ENCODE measurements at places on chromosomes 16 and 17.

GRCh38 chr16:81551151-81551808, 106.7 kb downstream of the CMIP start:
- DNase-seq: no peak

DNA sequence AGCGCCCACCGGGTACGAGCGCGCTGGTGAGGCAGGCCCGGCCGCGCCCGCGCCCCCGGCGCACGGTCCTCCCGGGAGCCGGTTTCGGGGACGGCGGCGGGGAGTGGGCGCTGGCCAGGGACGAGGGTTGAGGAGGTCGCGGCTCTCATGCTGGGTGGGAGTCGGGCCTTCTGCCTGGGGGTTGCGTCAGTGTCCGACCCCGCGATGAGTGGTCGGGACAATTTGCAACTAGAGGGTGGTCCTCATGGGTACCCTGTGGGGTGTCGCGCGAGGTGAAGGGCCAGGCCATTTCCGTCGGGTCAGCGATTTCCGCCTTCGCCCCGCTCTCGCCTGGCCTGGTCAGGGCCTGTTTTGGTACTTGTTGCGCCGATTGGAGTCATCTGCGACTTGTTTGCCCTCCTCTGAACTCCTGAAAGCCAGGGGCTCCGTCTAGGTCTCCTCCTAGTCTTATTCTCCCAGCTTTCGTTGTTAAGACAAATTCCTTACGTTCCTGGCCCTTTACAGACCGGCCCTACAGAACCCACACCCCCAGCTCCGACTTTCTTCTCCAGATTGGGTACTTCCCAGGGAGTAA, 14.9 kb downstream of the NAA60 start:
- no peak for DNase-seq

DNA sequence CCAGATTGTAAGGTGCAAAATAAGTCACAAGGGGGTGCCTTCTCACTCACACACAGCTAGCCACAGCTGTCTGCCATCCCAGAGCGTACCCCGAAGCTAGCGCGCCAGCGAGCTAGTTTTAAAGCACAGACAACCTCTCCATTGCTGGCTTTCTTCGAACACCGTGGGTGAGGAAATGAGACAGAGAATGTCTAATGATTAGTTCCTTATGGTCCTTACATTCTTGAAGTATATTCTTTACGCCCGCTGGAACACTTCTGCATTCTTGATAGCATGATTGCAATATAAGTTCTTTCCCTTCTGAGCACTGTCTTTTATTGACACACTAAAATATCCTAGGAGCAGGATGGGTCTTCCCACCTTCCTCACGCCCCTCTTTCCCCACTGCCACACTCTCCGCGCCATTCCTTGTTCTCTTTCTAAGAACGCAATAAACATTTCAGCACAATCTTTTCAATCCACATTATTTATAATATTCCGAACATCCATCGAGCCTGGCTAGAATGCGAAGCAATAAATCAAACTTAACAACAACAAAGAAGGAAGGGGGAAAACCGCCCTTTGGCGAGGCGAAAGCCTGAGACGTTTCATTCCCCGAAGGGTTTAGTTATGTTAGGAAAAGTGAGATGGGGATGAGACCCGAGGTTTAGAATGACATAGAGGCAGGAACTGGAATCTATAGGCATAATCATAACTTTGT, 251.3 kb downstream of the NTN1 start:
- no peak for DNase-seq

- DNase-seq: no peak
These were observed 502.4 kb upstream of the CDH11 start for GRCh38 chr16:65624229-65624628.

GRCh38 chr17:75240394-75241142, 20.8 kb downstream of the GGA3 start:
- peak; percentile 26 for DNase-seq

GRCh38 chr17:72077326-72077960, 43.4 kb upstream of the SOX9 start:
- DNase-seq: no peak

DNA sequence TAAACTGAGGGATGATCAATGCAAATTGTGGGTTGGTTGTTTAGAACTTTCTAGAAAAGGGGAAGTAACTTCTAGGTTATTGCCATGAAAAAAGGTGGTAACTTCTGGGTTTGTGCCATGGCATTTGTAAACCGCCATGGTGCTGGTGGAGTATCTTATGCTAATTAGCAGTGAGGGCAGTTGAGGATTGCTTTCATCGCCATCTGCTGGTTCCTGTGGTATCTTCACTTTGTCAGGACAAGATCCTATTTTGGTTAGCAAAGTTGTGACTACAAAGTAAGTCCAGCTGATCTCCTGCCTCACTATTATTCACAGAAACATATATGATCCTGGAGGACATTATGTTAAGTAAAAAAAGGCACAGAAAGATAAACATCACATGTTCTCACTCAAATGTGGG, 1332.3 kb downstream of the CDH11 start:
- no peak for DNase-seq

GRCh38 chr16:21937336-21937829, 15.8 kb upstream of the UQCRC2 start:
- DNase-seq: no peak

- DNase-seq: no peak
These were observed 244.9 kb downstream of the RBFOX1 start for GRCh38 chr16:7577588-7577987.

- DNase-seq: no peak
These were observed 1.0 kb downstream of the ORAI3 start for GRCh38 chr16:30949650-30950515.

DNA sequence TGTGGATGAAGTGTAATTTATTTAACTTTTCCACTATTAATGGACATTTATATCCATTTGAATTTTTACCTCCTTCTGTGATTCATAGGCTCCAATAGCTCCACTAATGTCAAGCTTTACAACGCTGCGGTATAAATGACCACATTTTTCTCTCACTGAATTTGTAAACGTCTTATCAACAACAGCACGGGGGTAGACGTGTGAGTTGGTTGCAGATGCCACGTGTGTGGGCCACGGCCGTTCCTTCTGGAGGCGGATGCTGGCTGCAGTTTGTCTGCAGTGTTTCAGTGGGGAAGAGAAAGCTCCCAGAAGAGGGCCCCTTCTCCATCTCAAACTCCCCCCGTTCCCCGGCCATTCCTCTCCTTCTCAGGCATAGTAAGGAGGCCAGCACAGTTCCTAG, 68.2 kb upstream of the XYLT1 start:
- DNase-seq: no peak

DNA sequence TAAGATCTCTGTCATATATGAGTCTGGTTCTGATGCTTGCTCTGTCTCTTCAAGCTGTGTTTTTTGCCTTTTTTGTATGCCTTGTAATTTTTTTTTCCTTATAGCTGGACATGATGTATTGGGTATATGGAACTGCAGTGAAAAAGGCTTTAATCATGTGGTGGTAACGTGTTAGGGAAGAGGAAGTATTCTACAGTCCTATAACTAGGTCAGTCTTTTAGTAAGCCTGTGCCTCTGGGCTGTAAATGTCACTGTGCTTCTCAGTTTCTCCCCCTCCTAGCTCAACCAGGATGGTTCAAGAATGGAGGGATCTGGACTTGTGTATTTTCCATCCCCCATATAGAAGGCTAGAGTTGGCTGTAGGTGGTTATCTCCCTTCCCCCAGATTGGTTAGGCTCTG, 202.3 kb upstream of the AXIN2 start:
- no peak for DNase-seq

- DNase-seq: no peak
These were observed 1.0 kb downstream of the CYB561 start for GRCh38 chr17:63445065-63445464.

DNA sequence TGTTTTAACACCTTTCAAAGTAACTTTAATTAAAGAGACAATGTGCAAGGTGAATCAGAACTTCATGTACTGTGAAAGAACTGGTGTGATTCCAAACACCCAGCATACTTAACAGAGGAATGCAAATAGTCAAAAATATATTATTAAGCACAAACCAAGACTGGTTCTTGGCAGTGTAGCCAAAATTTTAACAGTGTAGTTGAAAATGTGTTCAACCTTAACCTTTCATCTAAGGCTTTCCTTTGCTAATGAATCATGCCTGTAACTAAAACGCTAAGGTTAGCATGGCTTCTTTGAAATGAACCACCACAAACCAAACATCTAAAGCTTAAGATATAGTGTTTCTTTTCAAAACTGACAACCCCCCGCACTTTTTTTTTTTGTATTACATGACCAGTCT, 146.3 kb upstream of the AXIN2 start:
- no peak for DNase-seq

- no peak for DNase-seq
These were observed 32.5 kb downstream of the PPM1E start for GRCh38 chr17:58788199-58788598.

GRCh38 chr17:6623941-6624340, 16.6 kb downstream of the KIAA0753 start:
- no peak for DNase-seq

DNA sequence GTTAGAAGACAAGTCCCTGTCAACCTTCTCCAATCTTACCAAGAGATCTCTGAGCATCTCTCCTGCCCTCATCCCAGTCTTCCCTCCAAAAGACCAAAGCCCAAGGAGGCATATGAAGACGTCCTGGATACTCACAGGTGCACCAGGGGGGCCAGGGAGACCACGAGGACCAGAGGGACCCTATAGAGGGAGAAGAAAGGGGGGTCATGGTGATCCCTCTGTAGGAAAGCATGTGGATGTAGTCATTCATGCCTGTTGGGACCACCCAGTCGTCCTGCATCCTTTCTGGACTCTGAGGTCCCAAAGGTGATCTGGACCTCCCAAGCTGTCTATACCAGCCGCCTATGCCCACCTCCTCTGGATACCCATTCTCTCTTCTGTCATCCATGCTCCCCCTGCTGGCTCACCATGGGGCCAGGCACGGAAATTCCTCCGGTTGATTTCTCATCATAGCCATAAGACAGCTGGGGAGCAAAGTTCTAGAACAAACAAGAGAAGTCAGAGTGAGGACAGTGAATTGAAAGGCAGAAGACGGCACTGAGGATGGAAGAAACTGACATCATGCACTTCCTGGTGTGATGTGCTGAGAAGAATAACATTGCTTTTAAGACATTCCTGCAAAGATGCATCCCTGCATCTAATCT, 3.3 kb downstream of the COL1A1 start:
- DNase-seq: peak; percentile 35

GRCh38 chr17:46895171-46895570, 27.8 kb upstream of the GOSR2 start:
- no peak for DNase-seq

DNA sequence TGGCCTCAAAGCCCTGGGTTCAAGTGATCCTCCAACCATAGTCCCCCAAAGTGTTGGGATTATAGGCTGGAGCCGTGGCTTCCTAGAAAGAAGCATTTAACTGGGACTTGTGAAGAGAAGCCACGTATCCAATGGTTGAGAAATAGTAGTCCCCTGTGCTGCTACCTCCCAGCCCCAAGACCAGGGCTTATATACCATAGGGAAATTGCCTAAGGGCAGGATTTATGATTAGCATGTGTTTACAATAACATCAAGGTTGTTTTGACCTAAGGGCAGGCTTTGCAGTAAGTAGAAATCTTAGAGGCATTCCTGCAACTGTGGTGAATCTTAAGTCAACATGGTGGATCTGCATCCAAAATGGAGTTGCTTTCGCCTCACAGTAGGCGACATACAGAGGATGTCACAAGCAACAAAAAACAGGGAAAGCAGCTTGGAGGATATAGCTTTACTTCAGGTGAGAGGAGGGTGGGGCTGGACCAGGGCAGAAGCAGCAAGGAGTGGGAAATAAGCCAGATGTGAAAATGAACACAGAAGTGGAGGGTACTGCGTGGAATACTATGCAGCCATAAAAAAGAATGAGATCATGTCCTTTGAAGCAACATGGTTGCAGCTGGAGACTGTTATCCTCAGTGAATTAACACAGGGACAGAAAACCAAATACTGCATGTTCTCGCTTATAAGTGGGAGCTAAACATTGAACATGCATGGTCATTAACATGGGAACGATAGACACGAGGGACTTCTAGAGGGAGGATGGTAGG, 18.7 kb upstream of the NSMCE1 start:
- DNase-seq: no peak

DNA sequence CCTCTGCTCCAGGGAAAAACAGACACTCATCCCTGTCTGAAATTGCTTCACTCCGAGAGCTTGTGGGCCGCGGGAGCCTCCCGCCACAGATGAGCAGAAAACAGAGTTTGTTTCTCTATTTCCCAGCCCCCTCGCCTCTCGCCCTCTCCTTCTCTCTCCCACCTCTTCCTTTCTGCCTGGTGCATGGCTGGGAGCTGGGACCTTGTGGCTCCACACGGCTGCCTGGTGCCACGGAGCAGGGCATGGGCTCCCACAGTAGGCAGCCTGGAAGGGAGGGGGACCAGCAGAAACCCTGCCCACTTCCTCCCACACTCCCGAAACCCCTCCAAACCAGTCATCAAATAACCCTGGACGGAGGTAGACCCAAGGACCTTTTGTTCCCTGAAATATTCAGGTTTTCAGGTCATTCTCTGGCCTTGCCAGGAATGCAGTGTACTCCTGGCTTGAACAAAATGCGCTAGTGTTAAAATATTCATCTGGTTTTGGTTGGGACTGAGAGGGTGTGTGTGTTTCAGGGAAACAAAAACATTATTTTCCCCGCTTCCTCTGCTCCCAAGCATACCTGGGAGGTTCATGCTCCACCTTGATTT, 204.9 kb downstream of the C16orf78 start:
- DNase-seq: no peak

DNA sequence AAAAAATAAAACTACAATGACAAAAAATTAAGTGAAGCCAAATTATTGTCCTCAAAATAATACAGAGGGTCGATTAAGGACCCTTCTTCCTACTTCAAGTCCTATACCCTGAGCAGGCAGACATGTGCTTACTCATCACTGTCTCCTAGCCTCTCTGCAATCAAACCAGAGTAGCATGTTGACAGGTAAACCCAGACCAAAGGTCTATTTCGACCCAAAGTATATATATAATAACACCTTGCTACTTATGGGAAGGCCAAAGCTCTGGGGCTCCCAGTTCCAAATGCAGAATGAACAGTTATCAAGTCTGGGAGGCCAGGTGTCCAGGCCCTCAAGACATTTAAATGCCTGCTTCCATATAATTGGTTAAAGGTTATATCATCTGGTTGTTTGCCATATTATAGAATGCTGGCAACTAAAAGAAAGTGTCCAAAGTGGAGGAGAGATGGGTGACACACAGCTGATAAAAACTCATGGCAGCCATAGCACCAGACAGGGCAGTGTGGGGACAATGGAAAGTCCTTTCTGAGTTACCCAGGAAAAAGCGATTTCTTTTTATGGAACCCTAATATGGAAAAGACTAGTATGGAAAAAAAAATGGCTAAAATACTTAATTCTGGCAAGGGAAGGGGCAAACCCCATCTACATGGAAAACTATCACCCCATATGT, 53.6 kb downstream of the N4BP1 start:
- no peak for DNase-seq

DNA sequence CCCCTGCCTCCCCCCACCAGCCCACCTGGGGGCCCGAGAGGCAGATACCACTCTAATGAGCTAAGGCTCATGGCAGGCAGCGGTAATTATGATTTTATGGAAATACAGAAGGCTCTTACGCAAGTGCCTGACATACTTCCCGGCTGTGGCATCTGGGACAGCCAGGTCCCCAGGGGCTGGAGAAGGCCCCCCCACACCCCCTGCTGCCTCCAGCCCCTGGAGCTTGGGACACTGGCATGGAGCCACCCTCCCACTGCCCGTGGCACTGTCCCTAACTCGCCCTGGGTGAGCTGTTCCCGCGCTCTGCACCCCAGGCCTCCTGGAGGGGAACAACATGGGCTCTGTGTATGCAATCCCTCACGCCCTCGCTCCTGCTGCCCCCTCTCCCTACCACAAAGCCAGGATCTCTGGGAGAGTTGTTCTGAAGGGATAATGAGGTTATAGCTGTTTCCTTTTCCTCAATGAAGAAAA, 5.4 kb upstream of the STAC2 start:
- DNase-seq: no peak
